Activated CD8-positive, alpha-beta memory T cell treated with anti-CD3 and anti-CD28 coated beads for 1 hour (primary cell): ENCODE measurements at places on chromosomes 3 and 15.

DNA sequence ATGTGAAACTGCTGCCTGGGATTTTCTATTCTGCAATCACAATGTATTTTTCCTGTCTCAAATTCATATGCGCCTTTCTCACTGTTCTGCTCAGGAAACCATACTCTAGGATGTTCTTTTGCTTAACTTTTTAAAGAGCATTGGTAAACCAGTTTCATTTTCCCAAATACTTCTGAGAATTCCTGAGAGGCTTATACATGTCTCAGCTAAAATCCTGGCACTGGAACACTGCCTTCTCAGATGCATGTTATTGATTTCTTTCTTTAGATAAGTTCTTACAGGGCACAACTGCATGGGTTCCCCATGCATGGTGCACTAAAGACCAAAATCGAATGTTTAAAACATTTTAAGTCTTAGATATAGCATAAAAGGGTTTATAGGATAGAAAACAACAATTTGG lies 178.3 kb upstream of the PLSCR5 start:
- no peak for DNase-seq

- no peak for DNase-seq
These were observed 180.0 kb downstream of the ERC2 start for GRCh38 chr3:56288258-56288657.

GRCh38 chr3:15345066-15345607 lies 12.8 kb upstream of the SH3BP5 start:
- no peak for DNase-seq

- no peak for DNase-seq
These were observed 35.1 kb upstream of the FRMD4B start for GRCh38 chr3:69420781-69421520.

DNA sequence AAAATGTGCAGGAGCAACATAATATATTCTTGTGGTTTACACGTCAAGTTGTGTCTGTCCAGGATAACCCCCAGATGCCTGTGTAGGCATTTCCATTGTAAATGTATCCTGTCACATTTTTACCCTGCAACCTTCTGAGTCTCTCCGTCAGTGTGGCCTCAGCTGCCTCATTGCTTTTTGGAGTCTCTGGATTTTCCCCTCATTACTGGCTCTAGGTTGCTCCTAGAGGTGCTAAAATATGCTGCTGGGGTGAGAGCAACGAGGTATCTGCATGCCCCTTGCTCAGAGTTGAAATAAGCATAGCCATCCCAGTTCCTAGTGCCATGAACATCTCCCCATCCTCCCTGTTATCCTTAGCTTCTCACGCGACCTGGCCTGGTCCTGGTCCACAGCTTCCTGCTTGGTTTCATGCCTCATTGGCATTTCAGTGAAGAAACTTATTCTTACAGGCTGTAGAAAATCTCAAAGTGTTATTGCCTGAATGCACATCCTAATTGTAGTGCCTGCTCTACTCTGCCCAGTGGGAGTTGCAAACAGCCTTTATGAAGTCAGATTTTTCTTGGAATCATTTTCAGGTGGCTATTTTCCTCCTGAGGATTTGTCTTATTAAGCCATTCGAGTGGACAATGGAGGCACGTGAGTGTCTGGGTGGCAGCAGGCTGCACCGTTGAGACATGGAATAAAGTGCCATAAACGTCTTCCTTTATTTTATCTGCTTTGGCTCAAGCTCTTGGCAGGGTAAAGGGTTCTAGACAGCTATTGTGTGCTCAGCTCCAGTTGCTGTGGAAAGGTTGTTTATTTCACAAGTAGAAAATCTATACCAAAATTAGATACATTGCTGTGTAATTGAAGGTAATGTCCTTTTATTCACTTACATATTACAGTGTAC lies 33.2 kb downstream of the OXNAD1 start:
- no peak for DNase-seq

DNA sequence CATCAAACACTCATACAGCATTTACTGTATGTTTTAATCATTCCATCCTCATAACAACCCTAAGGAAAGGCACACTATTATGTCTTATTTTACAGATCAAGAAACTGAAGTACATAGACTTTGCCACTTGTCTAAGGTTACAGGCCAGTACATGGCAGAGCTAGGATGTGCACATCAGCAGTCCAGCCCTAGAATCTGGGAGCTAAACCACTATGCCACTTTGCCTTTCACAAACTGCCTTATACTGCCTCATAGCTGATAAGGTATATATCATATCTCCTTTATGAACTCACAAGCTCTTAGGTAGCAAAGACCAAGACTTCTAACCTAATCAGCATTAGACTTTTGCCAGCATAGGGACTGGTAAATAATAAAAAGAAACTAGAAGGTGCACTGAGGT lies 49.1 kb downstream of the MYO9A start:
- DNase-seq = no peak

- no peak for DNase-seq
These were observed 34.9 kb upstream of the CLK3 start for GRCh38 chr15:74580538-74581350.

DNA sequence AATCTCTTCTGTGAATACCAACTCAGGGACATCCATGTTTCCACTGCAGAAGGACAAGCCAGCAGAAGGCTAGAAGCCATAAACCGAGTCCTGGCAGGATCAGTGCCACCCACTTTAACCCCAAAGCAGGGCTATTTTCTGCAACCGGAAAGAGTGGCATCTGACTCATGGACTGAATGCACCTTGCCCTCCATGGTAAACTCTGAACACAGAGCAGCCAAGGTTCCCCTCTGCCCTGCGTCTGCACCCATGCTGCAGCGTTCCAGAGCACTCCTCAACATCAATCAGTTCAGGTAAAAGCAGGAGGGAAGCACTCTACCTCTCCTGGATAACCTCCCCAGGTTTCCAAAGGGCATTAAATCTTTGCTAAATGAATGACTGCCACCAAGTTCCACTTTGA lies 801 bp upstream of the NGRN start:
- no peak for DNase-seq

- DNase-seq = no peak
These were observed 384.9 kb downstream of the ZBTB20 start for GRCh38 chr3:114762144-114762543.

- DNase-seq = peak; percentile 20
These were observed 38.2 kb downstream of the TGFBR2 start for GRCh38 chr3:30644615-30645014.

- no peak for DNase-seq
These were observed 18.7 kb downstream of the CFAP161 start for GRCh38 chr15:81152799-81153198.

DNA sequence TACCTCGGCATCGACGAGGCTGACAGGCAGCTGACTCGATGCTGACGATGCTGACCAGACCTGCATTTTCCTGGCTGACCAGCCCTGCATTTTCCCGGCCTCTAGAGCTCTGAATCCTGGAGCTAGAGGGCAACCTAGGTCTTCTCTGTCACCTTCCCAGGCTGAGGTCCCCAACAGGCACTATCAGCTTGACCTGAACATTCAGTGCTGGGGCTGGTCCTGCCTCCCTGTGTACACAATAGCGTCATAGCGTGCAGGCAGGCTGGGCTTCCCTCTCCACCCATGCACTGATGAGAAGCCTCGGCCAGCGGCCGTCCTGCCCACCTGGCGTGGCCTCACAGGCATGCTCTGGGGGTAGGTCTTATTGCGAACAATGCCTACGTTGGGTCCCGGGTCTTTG lies 62.3 kb upstream of the SNRPA1 start:
- DNase-seq = no peak

GRCh38 chr15:82108489-82109078 lies 62.8 kb upstream of the MEX3B start:
- peak; percentile 46 for DNase-seq

DNA sequence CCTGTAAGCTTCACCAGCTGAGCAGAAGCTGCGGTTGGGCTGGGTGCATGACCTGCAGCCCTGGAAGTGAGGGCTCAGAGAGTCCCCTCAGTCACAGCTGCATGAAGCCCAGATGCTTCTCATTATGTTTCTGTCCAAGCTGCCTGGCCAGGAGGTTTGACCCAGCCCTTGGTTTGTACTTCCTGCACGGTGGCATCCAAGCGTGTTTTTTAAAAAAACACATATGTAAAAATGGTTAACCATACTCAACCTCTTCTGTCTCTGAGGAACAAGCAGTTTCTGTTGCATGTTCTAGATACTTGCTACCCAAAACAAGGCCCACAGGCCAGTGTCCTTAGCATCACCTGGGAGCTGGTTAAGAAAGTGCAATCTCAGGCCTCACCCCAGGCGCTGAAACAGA lies 76.0 kb upstream of the ATP10A start:
- DNase-seq = no peak

- DNase-seq = no peak
These were observed 38.7 kb upstream of the CCDC50 start for GRCh38 chr3:191290311-191291025.

GRCh38 chr3:111246967-111247760 lies 175.5 kb downstream of the NECTIN3 start:
- no peak for DNase-seq

GRCh38 chr15:88535100-88535499 lies 11.4 kb downstream of the DET1 start:
- DNase-seq = no peak

GRCh38 chr3:131608296-131608695 lies 105.5 kb upstream of the MRPL3 start:
- no peak for DNase-seq

DNA sequence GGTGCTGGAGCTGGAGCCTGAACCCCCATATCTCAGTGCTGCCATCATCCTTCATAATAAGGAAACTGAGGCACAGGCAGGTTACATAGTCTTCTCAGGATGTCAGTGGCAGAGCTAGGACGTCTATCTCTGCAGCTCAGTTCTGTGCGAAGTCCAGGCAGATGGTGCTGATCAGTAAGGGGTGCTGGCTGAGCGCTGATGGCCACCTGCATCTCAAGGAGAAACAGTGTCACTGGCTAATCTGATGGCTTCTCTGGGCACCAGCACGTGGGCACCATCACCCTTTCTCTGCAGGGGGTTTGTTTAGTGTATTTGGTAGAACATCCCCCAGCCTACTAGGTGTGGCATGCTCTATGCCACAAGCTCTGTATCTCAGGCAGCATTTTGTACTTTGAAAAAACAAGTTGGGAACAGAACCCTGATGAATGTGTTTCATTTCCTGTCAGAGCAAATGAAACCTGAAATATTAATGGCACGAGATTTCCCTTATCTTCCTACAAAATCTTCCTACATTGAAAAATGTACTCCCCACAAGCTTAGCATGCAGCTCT lies 35.1 kb downstream of the APBA2 start:
- no peak for DNase-seq

DNA sequence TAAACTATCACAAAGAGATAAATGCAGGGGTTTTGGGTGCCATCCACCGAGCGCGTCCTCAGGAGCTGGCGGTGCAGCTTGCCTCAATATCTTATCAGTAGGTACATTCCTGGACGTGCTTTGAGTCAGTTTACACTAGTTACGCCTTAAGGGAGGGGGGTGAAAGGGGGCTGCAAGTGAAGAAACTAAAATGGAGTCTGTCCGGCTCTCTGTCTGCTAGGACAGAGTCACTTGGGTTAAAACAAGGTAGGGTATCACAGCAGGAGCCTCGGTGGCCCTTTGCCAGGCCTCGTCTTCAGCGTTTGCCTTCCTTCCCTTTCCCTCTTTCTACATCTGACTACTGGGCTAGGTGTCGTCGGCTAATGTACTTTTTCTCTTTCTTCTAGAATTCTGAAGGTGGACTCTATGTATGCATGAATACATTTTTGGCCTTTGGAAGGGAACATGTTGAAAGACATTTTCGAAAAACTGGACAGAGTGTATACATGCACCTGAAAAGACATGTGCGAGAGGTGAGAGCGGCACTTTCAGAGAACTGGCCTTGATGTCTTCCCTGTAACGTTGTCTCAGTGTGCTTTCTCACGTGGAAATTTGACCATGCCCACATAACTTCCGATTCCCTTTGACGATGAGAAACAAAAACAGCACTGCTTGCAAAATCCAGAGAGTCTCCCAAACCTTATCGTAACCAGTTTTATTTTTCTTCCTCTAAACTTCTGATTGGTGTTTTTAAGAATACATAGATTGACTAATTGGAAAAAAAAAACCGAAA lies 28.8 kb downstream of the USP13 start:
- no peak for DNase-seq

DNA sequence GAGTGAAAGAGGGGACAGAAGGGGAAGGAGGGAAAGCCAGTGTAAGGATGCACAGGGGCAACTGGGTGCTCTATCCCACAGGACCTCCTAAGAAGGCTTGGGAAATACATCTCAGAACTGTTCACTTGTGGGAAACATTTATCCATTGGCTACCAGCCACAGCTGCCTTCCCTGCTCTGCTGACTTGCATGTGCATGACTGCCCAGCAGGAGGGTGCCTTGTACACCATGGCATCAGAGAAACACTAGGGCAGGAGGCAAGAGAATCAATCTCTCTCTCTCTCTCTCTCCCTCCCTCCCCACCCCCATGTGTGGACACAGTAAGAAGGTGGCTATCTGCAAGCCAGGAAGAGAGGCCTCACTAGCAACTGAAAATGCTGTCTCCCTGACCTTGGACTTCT lies 62.9 kb upstream of the ZBTB38 start:
- no peak for DNase-seq

- no peak for DNase-seq
These were observed 40.2 kb downstream of the GJD2 start for GRCh38 chr15:34714476-34715121.

DNA sequence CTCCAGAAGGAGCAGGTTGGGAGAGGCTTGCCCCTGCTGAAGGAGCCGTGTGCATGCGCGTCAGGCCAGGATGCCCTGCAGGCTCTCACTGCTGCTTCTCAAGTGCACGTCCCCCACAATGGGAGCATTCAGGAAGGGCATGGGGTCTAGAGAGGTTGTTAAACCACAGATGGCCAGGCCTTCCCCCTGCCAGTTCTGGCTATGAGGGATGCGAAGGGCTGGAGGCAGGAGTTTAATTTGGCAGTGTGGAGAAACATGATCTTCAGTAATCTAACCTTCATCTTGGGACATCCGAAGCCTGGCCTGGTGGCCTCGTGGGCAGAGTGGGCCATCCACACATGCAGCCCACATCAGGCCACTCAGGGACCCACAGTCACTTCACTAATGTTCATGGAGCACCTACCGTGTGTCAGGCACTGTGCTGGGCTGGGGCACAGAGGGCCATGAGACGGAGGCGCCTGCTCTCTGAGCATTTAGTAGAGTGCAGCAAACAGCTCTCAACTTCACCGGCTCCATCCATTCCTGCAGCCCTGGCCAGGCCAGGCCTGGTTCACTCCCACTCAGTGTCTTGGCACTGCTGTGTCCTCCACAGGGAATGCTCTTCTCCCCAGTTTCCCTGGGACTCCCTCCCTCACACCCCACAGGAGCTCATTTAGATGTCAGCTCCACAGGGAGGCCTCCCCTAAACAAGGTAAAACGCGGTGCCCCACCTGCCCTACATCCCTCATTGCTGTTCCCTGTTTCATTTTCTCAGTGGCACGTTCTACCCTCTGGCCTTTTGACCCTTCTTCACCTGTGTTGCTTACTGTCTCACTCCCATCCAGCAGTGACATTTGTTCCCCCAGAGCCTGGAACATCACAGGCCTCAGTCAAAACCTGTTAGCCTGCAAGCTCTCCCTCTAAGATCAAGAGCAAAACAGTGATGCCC lies 4.0 kb downstream of the CFAP100 start:
- no peak for DNase-seq

GRCh38 chr3:307182-307581 lies 110.6 kb downstream of the CHL1 start:
- DNase-seq = no peak
